ENCODE measurements at places on chromosomes 16 and 17.
A peak's percentile ranks its signal among the peaks of the same experiment; 100 is the strongest.

- DNase-seq, result no peak
Measured at GRCh38 chr16:7964744-7965143, 625.6 kb downstream of the TMEM114 start.

- DNase-seq, result no peak
Measured at GRCh38 chr16:8967132-8967821, 3.6 kb upstream of the USP7 start.

DNA sequence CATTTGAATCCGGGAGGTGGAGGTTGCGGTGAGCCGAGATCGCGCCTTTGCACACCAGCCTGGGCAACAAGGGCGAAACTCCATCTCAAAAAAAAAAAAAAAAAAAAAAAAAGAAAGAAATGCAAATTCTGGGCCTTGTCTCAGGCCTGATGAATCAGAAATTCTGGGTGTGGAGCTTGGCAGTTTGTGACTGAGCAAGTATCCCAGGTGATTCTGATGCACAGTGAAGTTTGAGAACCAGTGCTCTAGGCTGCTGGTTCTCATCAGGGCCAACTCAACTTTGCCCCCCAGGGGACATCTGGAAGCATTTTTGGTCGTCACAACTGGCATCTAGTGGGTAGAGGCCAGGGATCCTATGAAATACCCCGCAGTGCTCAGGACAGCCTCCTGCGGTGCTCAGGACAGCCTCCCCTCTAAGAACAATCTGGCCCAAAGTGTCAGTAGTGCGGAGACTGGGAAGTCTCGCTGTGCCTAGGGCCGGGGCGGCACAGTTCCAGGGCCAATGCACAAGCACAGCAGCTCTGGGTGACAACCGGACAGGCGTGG is 55.9 kb downstream of the SDK2 start:
- DNase-seq, result no peak

GRCh38 chr17:65365169-65365568 is 196.3 kb downstream of the AXIN2 start:
- DNase-seq, result no peak

GRCh38 chr16:24132048-24132796 is 123.9 kb upstream of the CACNG3 start:
- no peak for DNase-seq

DNA sequence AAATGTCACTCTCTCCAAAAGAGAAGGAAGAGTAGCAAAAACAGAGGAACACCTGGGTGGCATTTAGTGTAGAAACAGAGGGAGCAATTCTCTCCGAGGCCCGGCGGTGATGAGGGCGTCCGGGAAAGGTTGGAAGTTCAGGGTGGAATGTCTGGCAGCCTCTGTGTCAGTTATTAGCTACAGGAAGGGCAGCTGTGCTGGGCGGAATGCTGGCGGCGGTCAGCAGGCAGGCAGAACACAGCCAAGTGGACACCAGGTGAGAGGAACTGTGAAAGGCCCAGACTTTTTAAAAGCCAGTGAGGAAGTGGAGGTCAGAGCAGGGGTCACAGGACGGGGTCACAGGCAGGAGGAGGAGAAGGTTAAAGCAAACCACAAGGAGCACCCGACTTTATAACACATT is 238.1 kb downstream of the NTN1 start:
- peak; percentile 44 for DNase-seq

GRCh38 chr17:2157081-2157480 is 102.2 kb downstream of the HIC1 start:
- no peak for DNase-seq

- DNase-seq, result peak; percentile 9
Measured at GRCh38 chr17:56320443-56320842, 167.2 kb downstream of the ANKFN1 start.

- DNase-seq, result no peak
Measured at GRCh38 chr16:87420026-87421002, 28.2 kb downstream of the MAP1LC3B start.

GRCh38 chr17:62781831-62782251 is 26.3 kb downstream of the MARCHF10 start:
- no peak for DNase-seq

- no peak for DNase-seq
Measured at GRCh38 chr17:43548689-43549379, 2.7 kb upstream of the ETV4 start.

GRCh38 chr17:521561-522325 is 169.1 kb upstream of the RPH3AL start:
- no peak for DNase-seq

DNA sequence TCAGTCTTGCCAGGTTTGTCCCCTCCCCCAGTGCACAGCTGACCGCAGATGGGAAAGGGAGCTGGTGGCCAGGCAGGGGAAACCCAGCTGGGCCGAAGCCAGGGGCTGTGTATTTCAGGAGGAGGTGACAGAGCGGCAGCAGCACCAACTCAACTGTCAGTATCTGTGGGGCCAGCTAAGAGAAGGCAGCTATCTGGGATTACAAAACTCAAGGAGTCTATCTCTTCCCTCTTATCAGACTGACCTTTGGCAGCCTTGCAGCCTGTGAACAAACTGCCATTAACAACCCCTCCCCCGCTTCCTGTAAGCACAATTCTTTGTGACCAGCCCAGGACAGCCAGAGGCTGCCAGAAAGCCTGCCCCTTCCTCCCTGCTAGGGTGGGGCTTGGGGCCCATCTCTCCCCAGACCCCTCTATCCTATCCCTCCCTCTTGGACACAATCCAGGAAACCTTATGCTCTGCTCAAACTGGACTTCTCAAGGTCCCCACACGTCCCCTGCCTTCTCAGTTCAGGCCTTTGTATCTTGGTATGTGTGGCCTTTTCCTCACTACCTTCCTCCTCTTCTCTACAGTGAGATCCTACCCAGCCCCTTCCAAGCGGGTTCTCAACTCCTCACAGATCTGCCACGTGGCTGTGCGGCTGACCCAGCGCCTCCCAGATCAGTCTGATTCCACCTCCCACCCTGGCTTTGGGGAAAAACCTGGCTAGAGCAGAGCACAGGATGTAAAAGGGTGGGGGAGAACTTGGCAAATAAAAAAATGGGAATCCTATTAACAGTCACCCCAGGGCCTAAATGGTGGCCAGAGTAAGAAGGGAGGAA is 10.5 kb downstream of the ST3GAL2 start:
- peak; percentile 88 for DNase-seq

- no peak for DNase-seq
Measured at GRCh38 chr17:68378268-68379176, 78.8 kb downstream of the WIPI1 start.

DNA sequence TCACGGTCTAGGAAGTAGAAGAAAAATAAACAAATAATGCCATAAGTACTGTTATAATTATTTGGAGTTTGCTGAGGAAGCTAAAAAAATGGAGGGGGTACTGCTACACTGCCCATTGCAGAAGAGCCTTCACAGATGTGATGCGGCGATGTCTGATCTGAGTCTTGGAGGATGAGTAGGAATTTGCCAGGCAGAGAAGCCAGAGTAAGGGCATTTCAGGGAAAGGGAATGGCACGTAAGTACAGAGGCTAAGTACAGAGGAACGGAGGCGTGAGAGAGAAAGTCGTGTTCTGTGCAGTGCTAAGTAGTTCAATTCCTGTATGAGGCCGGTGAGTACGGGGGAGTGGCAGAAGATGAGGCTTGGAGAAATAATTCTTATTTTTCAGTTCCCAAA is 741 bp upstream of the GRB2 start:
- no peak for DNase-seq

DNA sequence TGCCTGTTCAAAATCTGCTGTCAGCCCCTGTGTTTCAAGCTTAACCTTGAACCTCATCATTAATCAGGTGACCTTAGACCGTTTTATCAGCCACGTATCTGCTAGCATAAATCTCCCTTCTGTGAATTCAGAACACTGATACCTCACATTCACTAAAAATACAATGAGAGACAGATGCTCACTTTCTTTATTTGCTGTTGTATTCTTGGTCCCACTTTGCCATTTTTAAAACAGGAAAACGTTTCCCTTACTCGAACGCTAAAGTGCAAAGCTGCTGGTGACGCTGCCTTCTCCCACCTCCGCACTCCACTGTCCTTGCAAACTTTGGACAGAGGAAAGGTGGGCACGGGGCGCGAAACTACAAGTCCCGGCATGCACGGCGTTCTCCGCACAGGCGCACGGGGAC is 220 bp upstream of the ARHGAP44 start:
- no peak for DNase-seq

- DNase-seq, result no peak
Measured at GRCh38 chr17:81923302-81924260, 4.0 kb downstream of the MAFG start.

DNA sequence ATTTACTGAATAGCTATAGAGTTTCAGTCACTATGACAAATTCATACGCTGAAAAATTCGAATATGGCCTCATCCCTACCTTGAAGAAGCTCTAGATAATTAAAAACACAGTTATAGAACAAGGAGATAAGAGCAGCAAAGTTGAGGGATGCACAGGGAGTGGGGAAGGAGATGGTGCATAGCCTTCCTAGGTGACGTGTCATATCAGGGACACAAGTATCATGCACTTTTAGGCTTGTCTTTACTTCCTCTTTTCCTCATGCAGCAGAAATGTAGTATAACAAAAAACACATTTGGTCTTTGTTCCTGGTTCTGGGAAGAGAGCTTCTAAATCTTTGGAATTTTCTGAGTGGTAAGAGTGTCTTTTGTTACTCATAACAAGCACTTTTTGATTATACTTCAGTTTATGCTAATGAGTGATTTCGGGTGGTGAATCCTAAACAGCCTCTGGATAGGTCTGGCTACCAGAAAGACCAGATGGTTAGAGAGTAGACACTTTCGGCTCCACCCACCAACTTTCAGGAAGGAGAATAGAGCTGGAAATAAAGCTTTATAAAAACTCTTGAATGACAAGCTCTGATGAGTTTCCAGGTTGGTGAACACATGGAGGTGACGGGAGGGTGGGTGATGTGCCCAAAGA is 341.4 kb downstream of the UTP18 start:
- no peak for DNase-seq

DNA sequence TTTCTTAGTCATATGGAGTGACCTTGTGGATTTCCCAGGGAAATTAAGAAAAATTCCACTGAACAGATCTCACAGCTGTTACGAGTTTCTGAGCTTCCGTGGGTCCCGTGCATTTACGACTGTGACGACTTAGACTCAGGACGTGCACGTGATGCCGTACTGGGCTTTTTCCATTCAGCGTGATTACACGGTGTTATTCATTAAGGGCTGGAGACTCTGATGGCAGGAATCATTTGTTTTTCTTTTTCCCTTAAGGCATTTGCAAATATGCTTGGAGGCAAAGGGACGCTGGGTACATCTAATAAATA is 57.2 kb downstream of the TBC1D16 start:
- no peak for DNase-seq

DNA sequence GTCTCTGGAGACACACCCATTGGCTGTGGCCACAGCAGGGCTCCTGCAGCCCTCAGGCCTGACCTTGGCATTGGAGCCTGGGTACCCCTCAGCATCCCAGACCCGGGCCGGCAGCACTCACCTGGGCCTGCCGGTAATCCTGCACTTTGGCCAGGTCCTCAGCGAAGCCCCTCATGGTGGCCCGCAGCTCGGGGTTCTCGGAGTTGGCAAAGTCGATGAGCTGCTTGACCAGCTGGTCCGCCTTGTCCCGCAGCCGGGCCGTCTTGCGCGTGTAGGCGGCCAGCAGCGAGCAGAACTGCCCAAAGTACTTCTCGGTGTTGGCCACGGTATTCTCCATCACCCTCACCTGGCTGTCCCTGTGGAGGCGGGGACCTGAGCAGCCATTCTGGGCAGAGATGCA is 2.2 kb downstream of the CIBAR2 start:
- no peak for DNase-seq

GRCh38 chr17:77184474-77184873 is 43.7 kb downstream of the SEC14L1 start:
- no peak for DNase-seq

DNA sequence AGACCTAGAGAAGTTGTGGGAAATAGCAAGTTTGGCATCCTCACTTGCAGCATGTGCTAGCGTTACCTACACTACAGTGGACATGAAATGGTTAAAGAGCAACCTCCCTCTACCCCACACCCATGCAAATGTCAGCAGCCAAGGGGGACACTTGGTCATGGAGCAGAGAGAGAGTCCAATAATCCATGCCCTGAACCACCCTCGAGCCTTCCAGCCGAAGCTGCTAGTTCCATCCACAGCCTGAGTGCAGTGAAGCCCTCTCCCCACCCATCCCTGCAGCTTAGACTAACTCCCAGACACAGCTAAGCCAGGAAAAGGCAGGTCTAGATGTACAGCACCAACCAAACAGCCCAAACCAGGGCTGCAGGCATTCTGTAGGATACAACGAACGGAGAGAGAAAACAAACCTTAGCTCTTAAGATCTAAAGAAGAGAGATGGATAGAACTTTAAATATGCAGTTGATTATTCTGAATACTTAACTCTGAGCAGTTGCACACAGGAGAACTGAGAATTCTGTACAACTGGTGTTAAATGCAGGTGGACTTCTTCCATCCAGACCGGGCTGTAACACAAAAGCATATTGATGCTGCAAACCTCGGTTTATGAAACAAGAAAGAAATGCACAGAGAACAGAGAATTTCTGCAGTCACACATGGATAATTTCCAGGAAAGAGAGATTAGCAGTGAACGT is 93.8 kb downstream of the SALL1 start:
- no peak for DNase-seq

DNA sequence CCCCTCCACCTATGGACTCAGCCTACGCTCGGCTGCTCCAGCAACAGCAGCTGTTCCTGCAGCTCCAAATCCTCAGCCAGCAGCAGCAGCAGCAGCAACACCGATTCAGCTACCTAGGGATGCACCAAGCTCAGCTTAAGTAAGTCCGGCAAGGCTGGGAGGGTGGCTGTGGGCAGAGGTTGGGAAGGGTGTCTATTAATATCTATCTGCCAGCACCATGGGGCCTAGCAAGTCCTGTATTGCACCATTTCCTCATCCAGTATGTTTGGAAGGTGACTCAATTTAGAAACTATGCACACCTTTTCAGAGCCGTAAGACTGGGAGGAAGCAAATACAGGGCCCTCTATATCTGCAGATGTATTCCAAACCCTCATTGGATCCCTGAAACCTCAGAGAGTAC is 45.0 kb upstream of the ARHGAP44 start:
- DNase-seq, result peak; percentile 40

- peak; percentile 43 for DNase-seq
Measured at GRCh38 chr16:52439171-52439701, 107.7 kb downstream of the TOX3 start.

- DNase-seq, result no peak
Measured at GRCh38 chr16:89149386-89149785, 22.2 kb upstream of the CDH15 start.

DNA sequence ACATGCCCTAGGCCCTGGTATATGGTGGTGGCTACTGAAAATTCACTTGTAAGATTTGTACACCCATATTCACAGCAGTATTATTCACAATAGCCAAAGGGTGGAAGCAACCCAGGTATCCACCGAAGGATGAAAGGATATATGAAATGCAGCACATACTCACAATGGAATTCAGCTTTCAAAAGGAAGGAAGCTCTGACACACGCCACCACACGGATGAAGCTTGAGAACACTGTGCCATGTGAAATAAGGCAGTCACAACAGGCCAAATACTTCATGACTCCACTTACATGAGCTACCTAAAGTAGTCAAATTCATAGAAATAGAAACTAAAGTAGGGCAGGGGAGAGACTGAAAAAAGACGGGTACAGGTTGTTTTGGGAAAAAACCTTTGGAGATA is 2.9 kb downstream of the XPO6 start:
- DNase-seq, result no peak

All from SJCRH30 (cell line).